Hepatocyte (in vitro differentiated cells): ENCODE measurements at places on chromosomes 6 and 20. TPM values are rescaled to one million over a fixed set of nuclear protein-coding genes. Genes with fewer than 3 reads are reported as not detected.

OR2H1 gene
- polyA plus RNA-seq = not detected in 2 replicates

SLC17A1 gene
- polyA plus RNA-seq = 2.2 and 4.0 TPM in 2 replicates

TREM2 gene
- 2.2 and 4.4 TPM in 2 replicates for polyA plus RNA-seq

- H3K4me3 ChIP-seq = no peak overlapping the region
- no peaks in the 10 kb centered on the region for H3K36me3 ChIP-seq
- H3K27ac ChIP-seq = no peak overlapping the region
Measured at GRCh38 chr6:121247386-121247785, 86.9 kb downstream of the TBC1D32 start.

DNA sequence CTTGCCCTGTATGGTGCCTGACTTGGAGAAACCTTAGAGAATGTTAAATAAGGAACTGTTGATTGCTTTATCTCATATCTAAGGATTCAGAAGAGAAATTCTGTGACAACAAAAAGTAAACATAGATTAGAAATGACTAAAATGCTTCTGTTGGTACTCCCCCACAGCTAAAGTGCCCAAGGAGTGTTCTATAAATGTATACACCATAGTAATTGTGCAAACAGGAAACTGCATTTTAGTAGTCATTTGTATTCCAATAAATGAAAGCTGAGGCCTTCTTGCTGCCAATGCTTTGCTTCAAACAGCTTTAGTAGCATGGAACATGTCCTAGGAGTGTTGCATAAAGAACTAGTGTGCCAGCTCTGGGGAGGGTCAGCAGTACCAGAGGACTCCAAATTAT is 343.7 kb upstream of the IRAK1BP1 start:
- H3K4me3 ChIP-seq = no peak overlapping the region
- H3K36me3 ChIP-seq = no peaks in the 10 kb centered on the region
- H3K27ac ChIP-seq = no peak overlapping the region
- no peaks in the 10 kb centered on the region for H3K4me1 ChIP-seq
- no peak for DNase-seq
